Smooth muscle cell of the coronary artery (primary cell): ENCODE measurements at places on chromosomes 3 and 15. TPM values are rescaled to one million over a fixed set of nuclear protein-coding genes. Genes with fewer than 3 reads are reported as not detected.

ADGRG7 gene
- total RNA-seq = 0.12 TPM in 1 of 2 replicates, not detected in the other

SERPINI2 gene
- not detected in 2 replicates for total RNA-seq

UBA7 gene
- total RNA-seq = 32.1 and 69.6 TPM in 2 replicates

SLC2A2 gene
- total RNA-seq = not detected in 2 replicates

KLHL24 gene
- 65.4 and 170 TPM in 2 replicates for total RNA-seq

ZNF80 gene
- not detected in 2 replicates for total RNA-seq

WDR53 gene
- total RNA-seq = 6.3 and 8.9 TPM in 2 replicates
